ENCODE measurements at places on chromosomes 1 and 21.

DNA sequence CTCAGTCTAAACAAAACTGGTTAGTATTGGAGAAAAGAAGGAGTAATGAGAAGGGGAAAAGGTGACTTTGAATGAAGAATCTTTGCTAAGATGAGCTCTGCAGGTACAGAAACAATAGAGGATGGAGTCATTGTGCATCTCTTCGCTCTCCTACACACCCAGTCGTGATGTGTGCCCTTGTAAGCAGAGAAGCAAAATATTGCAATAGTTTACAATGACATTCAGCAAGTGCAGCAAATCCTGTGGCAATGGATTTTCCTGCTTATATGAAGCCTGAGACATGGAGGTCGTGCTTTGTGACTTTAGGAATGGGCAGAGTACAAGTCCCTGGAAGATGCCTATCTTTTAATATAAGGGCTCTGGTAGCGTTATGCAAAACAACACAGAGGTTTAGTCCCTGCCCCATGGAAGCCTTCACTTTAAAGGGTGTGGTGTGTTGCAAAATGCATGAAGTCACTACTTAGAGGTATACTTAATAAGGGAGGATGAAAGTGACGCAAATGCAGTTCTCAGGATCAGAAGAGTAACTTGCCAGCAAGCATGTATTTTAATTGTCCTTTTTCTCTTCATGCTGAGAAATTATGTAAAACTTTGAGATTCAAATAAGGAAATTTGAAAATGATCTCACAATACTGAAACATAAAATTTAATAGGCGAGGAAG, 88.0 kb upstream of the IVNS1ABP start:
- peak; percentile 4 for DNase-seq

DNA sequence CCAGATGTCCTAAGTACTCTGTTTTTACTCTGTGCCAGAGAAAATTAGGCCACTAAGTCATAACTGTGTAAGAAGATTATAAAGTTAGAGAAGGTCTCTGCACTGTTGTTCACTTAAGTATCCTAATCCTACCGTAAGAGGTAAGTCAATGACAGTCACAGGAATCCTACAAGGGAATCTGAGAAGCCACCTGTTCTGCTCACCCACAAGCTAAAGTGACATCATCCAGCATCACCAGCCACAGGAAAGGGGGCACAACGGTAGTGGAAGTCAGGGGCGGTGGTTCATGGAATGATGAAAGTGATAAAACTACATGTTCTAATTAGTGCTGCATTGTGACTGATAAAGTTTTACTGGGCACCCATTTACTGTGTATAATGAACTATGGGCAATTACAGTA, 92.7 kb downstream of the PLD5 start:
- no peak for DNase-seq

GRCh38 chr1:198267921-198268320, 111.1 kb downstream of the NEK7 start:
- DNase-seq = peak; percentile 66

GRCh38 chr1:51627672-51628071, 10.8 kb downstream of the OSBPL9 start:
- peak; percentile 72 for DNase-seq

DNA sequence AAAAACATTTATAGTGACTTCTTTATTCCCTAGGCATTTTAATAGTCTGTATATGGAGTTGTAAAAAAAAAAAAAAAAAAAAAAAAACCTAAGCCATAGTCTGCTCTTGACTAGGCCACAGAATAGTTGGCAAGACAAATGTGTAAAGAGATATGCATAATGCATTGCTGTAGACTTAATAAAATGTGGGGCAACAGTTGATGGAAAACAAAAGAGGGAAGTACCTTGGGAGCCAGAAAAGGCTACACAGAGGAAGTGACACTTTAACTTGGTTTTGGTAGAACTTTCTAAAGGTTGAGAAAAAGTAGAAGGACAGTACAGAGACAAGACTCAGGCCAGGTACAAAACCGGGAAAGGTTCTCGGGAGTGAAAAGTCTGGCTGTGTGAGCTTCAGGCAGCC, 802.9 kb upstream of the ADAMTS5 start:
- DNase-seq = no peak

DNA sequence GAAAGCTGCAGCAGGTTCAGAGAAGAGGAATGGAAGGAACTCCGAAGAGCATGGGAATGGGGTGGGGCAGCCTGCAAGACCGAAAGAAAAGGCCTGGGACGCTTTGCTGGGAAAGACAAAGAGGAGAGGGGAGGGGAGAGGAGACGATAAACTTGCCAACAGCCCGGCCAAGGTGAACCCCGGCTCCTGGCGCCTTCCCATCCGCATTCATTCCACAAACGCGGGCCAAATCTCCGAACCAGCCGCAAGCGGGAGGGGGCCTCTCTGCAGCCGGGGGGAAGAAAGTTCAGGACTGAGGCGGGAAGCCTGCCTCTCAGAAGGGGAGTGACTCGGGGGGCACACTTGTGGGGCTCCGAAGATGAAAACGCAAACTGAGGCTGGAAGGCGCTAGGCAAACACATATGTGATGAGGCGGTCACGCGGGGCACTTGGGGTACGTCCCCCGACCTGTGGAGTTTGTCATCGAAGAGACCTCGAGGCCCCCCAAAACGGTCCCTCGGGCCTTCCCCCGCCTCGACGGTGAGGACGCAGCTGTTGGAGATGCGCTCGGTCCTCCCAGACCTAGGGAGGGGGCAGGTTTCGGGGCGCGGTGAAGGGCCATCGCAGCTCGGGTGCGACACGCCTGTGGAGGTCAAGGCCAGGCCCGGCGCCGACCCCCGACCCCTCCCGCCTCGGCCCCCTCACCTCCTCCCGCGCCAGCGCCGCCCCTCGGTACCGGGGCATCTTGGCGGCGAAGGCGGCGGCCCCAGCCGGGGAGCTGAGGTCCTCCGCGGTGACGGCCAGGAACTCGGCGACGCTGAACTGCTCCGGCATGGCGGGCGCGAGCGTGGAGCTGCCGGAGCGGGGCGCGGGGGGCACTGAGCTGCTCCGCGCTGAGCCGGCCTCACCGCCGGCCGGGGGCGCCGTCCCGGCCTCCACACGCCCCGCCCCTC, at the start of gene ASAP3:
TSS of gene ASAP3 (minus strand) at position 859 of the 932 bp plus-strand sequence. CDS start at position 813, 46 bp downstream.
- peak; percentile 38 for DNase-seq

- no peak for DNase-seq
These were observed 13.8 kb downstream of the WLS start for GRCh38 chr1:68218490-68218889.

DNA sequence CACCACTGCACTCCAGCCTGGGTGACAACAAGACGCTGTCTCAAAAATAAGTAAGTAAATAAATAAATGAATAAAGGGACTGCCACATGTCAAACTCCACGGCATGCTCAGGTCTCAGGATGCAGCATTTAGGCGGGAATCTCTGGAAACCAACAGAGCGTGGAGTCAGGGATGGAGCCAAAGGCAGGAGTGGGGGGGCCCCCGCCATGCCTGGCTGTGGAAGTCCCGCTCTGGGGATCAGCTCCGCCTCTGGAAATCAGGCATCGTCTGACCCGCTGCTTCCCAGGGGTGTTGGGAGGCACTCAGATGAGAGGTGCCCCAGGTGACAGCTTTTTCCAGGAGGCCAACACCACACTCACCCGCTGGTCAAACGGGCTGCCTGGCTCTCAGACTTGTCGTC, 20.2 kb downstream of the KIF17 start:
- DNase-seq = no peak

DNA sequence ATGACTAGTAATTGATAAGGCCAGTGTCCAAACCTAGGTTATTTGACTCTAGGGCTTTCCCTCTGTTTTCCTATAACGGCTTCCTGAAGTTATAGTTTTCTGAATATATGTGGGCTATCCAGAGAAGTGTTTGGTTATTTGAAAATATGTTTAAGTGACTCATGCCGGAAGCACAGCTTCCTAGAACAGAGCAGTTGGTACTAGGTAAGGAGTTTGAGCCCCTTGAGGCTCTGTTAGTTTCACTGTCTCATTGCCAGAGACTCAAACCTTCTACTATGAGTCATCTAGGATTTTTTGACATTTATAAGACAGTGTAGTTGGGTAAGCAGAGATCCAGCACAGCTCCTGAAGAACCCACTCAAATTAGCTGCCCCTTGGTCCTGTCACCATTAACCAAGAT, 27.1 kb upstream of the LEPR start:
- peak; percentile 66 for DNase-seq
